Hair follicle dermal papilla cell (primary cell): ENCODE measurements at places on chromosomes 16 and 17. TPM values are rescaled to one million over a fixed set of nuclear protein-coding genes. Genes with fewer than 3 reads are reported as not detected.

Gene PRR35
- total RNA-seq, result 0.32 TPM in 1 of 2 replicates, not detected in the other

Gene CPNE7
- 3.2 and 5.0 TPM in 2 replicates for total RNA-seq

Gene CCL7
- 0.24 TPM in 1 of 2 replicates, not detected in the other for total RNA-seq

Gene EXOC3L1
- not detected in 2 replicates for total RNA-seq

Gene PRAC1
- not detected in 2 replicates for total RNA-seq

Gene TMEM220
- 5.2 and 5.4 TPM in 2 replicates for total RNA-seq

Gene CACNA1G
- 0.97 and 2.9 TPM in 2 replicates for total RNA-seq

Gene NOS2
- total RNA-seq, result not detected in 2 replicates

Gene ARHGAP23
- total RNA-seq, result 93.3 and 107 TPM in 2 replicates

Gene WWP2
- 34.5 and 36.5 TPM in 2 replicates for total RNA-seq

Gene TBC1D3D
- not detected in 2 replicates for total RNA-seq

Gene TBC1D3E
- not detected in 2 replicates for total RNA-seq

Gene TTLL6
- not detected in 2 replicates for total RNA-seq

Gene TMEM106A
- 10.5 and 13.7 TPM in 2 replicates for total RNA-seq

Gene PRPF8
- total RNA-seq, result 137 and 162 TPM in 2 replicates

Gene CCR7
- not detected in 2 replicates for total RNA-seq

Gene MEOX1
- total RNA-seq, result 0.65 TPM in 1 of 2 replicates, not detected in the other

Gene HBA1
- not detected in 2 replicates for total RNA-seq

Gene TK2
- 54.5 and 61.7 TPM in 2 replicates for total RNA-seq

Gene ARMC5
- total RNA-seq, result 13.6 and 14.9 TPM in 2 replicates

Gene TK1
- 28.9 and 75.0 TPM in 2 replicates for total RNA-seq

Gene GUCY2D
- total RNA-seq, result not detected in 2 replicates

Gene GPRC5C
- 3.2 and 5.0 TPM in 2 replicates for total RNA-seq

Gene KIF19
- total RNA-seq, result not detected in 2 replicates

Gene MT1E
- total RNA-seq, result 16.6 and 18.0 TPM in 2 replicates

Gene TP53TG3
- not detected in 2 replicates for total RNA-seq

Gene HAS3
- total RNA-seq, result 0.49 and 2.4 TPM in 2 replicates

Gene KRTAP1-5
- 1.5 and 6.0 TPM in 2 replicates for total RNA-seq

Gene WFIKKN2
- not detected in 2 replicates for total RNA-seq
